Daoy (cell line): ENCODE measurements at places on chromosomes 13 and 19. TPM values are rescaled to one million over a fixed set of nuclear protein-coding genes. Genes with fewer than 3 reads are reported as not detected.

DNA sequence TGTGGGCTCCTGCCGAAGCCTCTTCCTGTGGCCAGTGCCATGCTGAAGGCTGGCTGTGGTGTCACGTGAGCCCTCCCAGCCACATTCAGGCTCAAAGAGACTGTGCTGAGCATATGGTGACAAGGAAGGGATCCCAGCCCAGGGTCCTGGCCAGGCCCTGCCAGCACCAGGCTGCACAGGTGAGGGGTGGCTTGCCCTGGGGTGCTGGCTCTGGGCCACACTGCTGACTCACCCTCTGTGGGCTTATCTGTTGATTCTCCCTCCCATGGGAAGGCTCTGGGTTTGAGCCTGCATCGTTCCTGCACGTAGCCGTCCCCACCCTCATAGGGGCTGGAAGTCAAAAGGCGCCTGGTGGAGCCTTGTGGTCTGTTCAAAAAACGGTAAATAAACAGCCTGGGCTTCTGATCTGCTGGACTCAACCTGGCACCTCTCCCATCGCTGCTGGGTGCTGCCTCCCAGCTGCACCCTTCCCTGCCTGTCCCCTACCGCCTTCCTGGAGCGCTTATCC, 31.1 kb downstream of the DNM2 start:
- peak; percentile 82 for DNase-seq

DNA sequence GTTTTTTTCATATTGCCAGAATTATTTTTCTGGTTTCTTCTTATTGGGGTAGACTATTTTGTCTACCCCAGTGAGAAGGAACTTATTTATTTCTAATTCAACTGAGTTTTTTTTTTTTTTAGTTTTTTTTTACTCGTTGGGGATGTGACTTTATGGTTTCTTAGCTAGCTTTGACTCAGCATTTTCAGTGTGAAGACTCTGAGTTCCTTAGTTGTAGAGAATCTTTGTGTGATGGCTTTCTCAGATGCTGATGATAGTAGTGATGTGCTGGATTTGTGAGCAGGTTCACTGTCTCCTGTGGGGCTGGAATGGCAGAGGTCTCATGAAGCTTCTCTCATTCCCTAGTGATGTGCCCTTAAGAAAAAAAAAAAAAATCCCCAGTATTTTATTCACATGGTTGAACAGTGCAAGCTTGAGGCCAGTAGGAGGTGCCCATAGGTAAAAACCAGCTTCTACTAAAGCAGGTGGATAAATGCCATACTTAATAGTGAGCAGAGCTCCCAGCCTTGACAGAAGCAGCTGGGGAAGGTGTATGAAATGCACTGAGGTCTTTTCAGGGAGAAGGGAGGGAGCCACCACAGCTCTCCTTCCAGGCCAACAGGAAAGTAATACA, 106.2 kb upstream of the KLF5 start:
- no peak for DNase-seq

DNA sequence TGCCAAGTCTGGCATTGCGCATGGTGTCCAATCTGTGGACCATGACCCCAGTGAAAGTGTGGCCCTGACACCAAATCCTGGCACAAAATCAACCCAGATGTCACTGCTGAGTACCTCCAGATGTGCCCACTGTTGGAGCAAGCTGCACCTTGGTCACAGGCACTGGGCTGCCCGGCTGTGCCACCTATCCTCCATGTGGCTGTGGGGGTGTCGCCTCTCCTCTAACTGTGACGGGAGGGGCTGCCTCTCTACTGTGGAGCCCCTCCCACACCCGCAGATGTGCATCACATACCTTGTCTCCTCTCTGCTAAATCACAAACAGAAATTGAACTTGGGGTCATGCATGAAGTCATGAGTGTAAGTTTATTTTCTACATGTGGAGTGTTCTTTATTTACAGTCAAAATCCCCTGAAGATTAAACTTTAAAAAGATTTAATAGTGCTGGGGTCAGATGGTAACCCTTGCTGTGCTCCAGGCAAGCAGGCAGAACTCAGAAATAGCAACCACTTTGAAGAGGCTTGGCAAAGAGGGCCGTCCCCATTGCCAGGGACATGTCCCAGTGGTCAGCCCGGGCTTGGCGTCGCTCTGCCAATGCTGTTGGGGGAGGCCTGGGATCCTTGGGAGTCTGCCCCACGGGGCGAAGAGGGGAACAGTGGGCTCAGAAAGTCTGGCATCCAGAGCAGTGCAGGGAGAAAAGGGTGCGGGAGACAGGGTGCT, 46.4 kb upstream of the ZNF536 start:
- no peak for DNase-seq

GRCh38 chr13:92745258-92745657, 481.3 kb upstream of the GPC6 start:
- DNase-seq: no peak

DNA sequence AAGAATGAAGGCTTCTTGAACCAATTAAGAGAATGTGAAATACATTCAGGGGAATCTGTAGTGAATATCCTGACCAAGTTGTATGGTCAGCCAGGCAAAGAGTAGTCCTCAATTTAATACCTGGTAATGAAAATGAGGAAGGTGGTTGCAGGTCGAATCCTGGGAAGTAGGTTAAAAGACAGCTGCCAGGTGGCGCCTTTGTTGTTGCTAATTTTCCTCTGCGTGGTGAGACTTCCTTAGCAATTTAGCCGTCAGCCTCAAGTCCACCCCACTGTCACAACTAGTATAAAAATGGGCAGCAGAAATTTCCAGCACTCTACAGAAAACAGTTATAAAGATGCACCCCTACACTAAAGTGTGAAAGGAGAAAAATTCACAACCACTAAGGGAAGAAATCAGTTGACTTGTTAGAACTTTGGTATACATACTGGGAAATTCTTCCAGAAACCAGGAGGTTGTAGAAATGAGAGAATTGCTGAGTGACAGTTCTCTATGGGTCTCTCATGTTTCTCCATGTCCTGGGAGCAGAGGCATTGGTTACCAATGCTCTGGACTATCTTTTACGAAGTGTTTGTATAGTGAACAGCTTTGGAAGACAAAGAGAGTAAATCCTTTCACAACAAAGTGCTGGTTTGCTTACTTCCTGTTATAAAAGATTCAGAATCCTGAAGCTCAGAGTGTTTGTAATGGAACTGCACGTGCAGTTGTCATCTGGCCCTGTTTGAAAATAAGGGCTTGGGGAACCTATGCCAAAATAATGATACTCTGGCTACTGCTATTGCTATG, 235.9 kb downstream of the NHLRC3 start:
- no peak for DNase-seq

DNA sequence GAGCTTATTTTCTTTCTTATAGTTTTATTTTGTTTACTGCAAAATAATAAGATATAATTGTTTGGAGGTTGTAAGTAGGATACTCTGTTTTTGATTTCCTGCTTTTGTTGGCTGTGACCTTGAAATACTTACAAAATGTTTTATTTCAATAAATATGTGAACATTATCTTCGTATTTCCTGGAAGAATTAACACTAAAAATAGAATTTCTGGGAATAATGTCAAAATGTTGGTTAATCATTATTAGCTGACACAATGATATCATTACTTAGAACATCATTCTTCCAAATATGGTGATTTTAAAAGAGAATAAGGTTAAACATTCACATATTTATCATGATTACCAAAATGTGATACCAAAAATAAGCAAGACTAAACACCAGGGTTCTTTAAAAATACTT, 1148.6 kb upstream of the PRR20A start:
- no peak for DNase-seq

GRCh38 chr19:3060857-3061181, 1.5 kb downstream of the TLE5 start:
- no peak for DNase-seq

GRCh38 chr13:78198821-78199220, 280.2 kb upstream of the EDNRB start:
- DNase-seq: no peak

Gene SLITRK6
- not detected in 2 replicates for total RNA-seq

Gene ZNF577
- total RNA-seq: 4.9 and 5.7 TPM in 2 replicates

Gene EBPL
- total RNA-seq: 94.8 and 94.9 TPM in 2 replicates

Gene TTC9B
- not detected in 2 replicates for total RNA-seq
